ENCODE measurements at places on chromosomes 5 and 9.
A peak's percentile ranks its signal among the peaks of the same experiment; 100 is the strongest.

- no peak for DNase-seq
These were observed 1471.7 kb upstream of the C9orf72 start for GRCh38 chr9:29044959-29045358.

DNA sequence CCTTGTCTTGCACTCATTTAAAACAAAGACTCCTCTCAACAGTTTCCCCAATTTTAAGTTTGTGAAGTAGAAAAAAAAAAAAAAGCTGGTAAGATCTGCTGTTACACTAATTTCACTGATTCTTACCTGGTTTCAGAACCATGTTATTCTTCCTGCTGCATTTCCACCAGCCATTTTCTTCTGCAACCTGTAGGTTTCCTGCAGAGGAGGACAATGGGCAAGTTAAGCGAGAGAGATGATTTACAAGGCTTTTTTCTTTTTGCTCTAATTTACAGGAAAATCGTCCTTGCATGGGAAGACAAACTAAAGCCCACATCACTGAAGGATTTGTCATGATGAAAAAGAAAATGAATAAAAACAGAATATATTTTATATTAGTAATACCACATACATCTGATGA is 86.0 kb upstream of the SMARCA2 start:
- DNase-seq, result no peak

DNA sequence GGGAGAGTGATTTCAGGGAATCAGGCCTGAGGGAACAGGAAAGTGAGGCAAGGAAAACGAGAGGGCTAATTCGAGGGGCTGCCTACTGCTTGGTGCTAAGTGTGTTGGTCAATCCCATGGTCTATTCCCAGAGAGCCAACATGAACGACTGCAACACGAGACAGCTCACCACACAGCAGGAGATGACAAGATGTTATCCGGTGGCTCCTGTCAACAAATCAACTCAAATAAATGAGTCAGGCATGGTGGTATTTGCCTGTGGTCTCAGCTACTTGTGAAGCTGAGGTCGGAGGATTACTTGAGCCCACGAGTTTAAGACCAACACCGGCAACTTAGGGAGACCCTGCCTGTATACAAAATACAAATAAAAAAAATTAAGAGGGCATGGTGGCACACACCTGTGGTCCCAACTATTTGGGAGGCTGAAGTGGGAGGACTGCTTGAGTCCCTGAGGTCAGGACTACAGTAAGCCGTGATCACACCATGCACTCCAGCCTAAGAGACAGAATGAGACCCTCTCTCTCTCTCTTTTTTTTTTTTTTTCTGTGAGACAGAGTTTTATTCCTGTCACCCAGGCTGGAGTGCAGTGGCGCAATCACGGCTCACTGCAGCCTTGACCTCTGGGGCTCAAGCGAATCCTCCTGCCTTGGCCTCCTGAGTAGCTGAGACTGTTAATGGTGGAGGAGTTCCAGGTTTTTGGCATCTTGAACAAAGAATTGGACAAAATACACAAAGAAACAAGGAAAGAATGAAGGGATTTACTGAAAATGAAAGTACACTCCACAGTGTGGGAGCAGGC is 9.0 kb upstream of the FAF2 start:
- no peak for DNase-seq

DNA sequence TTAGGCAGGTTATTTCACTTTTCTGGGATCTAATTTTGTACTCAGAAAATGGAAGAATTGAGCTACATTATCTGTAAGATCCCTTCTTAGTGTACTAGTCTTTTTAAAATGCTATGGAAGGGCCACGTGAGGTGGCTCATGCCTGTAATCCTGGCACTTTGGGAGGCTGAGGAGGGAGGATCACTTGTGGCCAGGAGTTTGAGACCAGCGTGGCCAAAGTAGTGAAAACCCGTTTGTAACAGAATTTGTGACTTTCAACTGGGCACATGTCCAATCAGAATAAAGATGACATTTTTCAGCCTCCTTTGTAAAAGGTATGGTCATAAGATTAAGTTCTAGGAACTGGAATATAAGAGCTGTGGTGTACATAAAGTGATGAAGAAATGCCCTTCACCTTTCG is 3.1 kb upstream of the RAB3C start:
- no peak for DNase-seq

DNA sequence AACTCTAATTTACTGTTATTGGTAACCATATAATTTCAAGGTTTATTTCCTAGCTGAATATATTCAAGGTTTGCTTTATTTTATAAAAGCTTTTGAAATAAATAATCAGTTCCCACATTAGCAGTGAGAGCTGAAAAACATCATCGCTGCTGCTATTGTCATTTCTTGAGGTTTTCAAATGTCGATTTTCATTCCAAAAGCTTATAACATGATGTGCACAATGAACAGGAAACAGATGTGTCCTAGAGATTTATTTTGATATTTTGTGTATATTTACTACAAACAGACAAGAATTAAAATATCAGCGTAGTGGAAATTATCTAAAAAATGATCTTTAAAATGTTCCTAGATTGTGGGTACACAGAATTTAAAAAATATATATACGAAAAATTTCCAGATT is 10.5 kb upstream of the ITGA1 start:
- no peak for DNase-seq

- DNase-seq, result no peak
These were observed 108.6 kb upstream of the CDKN2B start for GRCh38 chr9:22117511-22118384.

GRCh38 chr5:34552686-34553085 is 103.4 kb upstream of the RAI14 start:
- no peak for DNase-seq

GRCh38 chr5:58641533-58641932 is 58.7 kb downstream of the RAB3C start:
- DNase-seq, result no peak

GRCh38 chr9:110887276-110887675 is 151.0 kb downstream of the LPAR1 start:
- DNase-seq, result no peak

DNA sequence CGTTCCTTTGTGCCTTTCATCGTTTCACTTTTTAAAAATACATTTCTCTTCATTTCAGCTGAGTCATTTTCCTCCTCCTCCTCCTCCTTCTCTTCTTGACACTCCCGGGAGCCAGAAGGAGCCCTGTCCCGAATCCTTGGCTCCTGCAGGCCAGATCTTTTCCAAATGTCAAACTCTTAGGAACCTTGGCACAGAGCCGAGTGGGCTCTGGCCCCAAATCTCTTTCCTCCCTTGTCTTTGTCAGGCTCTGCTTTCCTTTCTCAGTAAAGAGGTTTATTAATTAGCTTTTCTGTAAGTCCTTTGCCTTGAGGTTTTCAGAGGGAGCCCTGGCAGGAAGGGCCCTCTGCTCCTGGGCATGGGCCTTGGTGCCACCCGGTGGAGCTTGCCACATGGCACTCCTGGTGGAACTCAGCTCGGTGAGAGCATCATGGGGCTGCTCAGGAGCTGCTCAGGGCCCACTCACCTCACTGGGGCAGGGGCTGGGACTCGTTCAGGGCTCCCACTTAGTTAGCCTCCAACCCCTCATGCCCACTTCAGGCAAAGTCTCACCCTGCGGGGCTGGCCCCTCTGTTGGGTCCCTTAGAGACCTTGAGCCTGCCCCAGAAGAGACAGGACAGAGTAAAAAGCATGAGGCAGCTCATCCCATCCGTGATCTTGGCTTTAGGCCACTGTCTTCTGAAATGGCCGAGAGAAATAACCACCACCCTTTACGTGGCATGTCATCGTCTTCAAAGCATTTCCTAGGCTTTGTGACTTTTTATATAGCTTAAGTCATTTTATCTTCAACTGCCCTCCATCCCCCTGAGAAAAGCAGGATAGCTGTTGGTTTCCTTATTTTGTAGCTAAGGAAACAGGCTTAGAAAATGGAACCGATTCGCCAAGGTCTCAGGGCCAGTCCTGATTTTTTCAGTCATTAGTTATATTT is 17.1 kb downstream of the STC2 start:
- DNase-seq, result no peak

- DNase-seq, result no peak
These were observed 6.1 kb downstream of the ANXA1 start for GRCh38 chr9:73157811-73158210.

DNA sequence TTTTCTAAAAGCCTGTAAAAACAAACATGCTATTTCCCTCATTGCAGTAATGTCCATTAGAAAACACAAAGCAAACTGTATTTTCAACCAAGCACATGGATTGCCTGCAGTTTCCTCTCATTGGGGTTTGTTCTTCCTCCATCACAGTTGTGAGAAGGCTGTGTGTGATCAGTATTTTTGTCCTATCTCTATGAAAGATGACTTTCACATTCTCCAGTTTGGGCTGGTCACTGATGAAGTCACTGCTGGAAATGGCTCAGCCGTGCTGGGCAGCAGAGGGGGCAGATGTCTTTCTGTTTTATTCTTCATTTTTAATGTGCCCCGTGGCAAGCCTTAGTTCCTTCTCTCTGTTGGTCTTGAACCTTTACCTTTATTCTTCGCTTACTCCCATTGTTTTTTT is 288.9 kb upstream of the MPDZ start:
- no peak for DNase-seq

- DNase-seq, result no peak
These were observed 38.5 kb upstream of the SLC44A1 start for GRCh38 chr9:105205787-105206495.

DNA sequence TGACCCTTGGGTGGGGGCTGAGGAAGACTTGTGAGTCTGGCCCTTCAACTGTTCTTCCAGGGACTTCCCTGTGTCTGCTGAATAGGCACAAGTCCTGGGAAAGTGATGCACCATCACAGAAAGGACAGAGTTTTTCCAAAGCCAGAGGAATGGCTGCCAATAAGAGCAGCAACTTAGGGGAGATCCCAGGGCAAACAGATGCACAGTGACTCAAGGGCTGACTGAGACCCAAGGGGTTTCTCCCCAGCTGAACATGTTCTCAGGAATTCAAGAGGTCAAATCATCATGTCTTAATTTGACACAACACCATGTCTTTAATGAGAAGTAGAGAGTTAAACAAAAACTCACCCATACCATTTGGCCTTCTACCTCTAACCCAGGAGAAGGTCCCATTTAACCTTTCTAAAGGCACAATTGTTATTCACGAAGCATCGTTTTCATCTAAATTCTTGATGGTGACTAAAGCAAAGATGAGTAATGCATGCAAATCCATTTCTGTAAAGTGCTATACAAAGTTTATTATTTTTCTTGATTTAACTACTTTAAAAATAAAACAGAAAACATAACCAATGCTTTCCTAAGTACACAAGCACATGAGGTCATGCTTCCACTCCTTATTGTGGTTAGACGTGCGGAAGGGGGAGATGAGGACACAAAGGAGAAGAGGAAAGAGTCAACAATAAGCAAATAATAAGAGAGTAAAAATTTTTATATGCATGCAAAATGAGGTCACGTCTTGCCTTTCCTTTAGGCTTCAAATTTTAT is 324.1 kb downstream of the PLK2 start:
- no peak for DNase-seq

DNA sequence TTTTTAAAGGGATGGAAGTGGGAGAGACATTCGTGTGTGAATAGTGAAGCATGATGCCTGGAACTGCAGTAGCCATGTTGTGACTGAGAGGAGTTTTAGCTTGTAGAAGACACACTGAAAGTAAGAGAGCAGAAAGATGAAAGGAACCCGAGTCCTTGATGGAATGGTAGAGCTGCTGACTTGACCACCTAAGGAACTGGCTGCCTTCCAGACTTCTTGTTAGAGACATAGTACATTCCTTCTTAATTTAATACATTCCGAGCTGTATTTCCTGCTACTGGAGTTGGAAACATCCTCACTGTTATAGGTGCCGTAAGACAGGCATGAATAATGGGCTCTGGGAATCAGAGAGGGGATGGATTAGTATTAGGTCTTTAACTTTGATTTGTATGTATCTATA is 7.4 kb downstream of the CER1 start:
- no peak for DNase-seq

DNA sequence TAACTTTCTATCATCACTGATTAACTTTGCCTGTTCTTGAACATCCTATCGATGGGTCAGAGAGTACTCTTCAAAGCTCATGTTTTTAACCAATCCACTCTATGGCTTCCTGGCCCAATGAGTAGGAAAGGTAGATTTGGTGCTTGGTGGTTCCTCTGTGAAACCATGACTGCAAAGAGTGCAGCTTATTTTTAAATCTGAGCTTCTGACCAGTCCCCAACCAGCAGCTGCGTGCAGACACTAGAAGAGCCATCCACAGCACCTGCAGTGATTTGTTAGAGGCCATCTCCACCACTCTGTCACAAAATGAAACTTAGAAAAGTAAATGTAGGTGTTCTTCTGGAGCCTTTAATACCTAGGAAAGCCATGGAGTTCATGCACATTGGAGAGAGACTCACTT is 107.3 kb upstream of the WWC1 start:
- DNase-seq, result no peak

DNA sequence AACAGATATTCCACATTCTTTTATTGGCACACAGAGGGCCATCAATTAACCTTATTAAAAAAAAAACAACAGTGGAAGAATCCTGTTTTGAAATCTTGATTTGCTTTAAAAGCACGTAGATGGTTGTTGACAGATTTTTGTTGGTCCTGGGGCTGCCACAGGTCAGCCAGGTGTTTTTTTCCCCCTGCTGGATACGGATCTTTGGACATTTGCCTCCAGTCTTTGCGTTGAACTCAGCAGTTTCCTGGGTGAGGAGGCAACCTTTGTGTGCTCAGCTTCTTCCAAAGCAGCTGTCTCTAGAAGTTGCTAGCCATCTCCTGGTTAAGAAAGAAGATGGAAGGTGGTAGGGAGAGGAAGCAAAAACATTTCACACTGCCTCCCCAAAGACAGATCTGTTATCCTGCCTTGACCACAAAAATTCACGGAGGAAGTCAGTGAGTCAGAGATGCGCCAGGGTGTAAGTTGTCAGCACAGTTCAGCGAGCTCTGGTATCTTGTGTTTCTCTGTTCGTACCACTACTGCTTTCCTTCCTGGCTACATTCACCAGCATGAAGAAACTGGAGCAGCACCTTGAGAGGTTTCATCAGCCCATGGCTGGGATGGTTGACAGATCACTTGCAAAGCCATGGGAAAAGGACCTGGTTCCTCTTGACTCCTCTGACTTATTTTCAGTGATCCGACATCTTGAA is 207.3 kb downstream of the ARHGAP26 start:
- peak; percentile 42 for DNase-seq

DNA sequence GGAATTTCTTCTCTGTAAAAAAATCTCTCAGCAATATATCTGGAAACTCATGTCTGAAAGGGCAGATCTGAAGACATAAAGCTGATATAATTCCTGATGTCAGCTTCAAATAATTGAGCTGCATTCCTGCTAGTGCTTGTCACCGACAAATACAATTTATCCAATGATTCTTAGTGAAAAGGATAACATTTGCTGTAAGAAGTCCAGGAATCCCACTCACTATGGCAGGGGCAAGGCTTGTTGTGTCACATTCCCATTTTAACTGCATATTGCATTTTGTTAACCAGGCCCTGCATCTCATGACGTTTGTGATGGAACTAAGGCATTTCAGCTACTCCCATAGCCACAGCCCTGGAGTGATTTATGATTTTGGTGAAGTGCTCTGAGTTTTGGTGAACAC is 160.1 kb upstream of the DAB2 start:
- no peak for DNase-seq

All from effector CD4-positive, alpha-beta T cell (primary cell).